ENCODE measurements at places on chromosomes 3 and 15. TPM values are rescaled to one million over a fixed set of nuclear protein-coding genes. Genes with fewer than 3 reads are reported as not detected.

GRCh38 chr15:78564743-78565096, 600 bp upstream of the CHRNA5 start:
- DNase-seq: no peak

ZDHHC19 gene
- total RNA-seq: 4.1 TPM

- DNase-seq: no peak
These were observed 48.3 kb upstream of the TRIM42 start for GRCh38 chr3:140629357-140630137.

- DNase-seq: no peak
These were observed 177.5 kb downstream of the SUCNR1 start for GRCh38 chr3:152050903-152051302.

DNA sequence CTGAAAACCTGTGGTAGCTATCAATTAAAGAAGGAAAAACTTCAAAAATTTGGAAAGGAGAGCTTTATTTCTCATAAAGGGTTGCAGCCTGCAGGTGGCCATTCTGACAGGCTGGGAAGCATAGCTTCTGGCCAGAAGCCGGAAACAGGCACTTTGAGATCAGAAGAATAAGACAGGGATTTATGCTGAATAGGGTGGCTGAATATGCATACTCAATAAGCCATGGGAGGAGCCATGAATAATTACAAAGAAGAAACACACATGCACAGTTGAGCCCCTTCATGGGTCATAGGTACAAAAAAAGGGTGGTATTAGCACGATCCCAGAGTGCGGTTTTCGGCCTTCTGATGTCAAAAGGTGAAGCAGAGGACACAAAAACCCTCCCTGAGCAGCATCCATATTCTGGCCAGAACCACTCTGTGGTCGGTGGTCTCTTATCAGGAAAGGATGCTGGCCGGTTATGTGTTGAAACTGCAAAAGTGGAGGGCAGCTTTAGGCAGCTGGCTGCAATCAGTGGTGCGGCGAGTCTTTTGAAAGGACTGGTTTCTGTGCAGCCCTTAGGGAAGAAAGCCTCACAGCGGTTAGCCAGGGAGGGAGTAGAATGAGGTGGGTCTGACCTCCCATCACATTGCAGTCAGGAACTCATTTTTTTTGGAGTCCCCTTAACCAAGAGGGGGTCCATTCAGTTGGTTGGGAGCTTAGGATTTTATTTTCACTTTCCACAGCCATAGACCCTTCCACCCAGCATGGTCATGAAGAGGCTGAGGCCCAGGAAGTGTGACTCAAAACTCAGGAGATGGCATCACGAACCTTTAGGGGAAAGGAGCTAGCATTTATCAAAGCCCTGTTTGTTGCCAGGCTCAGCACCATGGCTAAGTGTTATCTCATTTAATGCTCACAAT, 34.7 kb upstream of the CCDC174 start:
- DNase-seq: no peak

- DNase-seq: no peak
These were observed 1.2 kb downstream of the ACOX2 start for GRCh38 chr3:58535531-58536500.

DNA sequence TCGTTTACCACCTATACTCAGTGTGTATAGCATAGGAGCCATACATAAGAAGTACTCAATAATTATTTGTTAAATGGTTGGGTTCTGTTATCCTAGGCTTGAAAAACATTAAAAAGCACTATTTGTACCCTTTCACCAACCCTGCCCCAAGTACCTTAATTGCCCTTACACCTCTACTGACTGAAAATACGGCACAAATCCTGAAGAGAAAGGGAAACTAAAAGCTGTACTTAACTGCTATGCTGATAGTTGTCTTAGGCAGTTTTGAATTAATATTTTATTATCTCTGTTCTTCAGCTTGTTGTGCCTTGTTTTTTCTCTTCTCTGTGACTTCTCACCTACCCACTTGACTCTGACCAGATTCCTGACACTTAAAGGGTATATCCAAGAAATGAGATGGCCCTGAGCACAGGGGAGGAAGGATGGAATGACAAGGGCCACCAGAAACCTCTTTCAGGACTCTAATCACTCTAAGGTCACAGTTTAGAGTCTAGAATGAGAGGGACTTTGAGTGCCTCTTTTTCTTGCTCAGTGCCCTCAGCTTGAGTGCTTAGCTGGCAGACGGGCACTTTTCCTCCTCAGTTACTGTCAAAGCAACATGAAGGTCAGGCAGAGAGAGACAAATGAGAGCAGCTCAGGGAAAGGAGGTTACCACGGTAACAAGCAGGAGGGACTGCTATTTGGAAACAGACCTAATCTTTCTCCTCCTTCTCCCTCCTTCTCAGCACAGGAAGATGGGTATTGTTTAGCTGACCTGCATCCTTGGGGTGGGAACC, 136.5 kb downstream of the ZNF609 start:
- no peak for DNase-seq

- DNase-seq: peak; percentile 51
These were observed 66.2 kb downstream of the SAMMSON start for GRCh38 chr3:70065696-70066253.

GABRG3 gene
- total RNA-seq: 0.80 TPM

GRCh38 chr15:90873998-90874605, 5.7 kb downstream of the FURIN start:
- peak; percentile 71 for DNase-seq

DUSP7 gene
- 20.5 TPM for total RNA-seq

DNA sequence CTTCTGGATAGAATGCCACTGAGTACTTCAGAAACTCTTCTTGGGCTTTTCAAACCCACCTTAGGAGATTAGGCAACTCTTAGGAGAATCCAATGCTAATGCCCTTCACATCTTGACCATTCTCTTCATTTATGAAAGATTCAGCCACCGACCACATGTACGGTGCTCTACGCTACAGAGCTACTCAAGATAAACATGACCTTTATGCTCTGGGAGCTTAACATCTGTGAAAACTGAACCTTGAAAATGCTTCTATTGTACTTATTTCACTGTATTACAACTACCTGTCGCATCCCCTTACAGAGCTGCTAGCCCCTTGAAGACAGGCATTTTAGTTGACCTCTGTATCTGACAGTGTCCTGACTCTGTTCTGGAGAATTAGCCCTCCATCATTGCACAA, 19.5 kb upstream of the ARRDC4 start:
- no peak for DNase-seq

SLC2A2 gene
- not detected for total RNA-seq

SLC38A3 gene
- total RNA-seq: 1.2 TPM

GRCh38 chr15:62491642-62492041, 326.6 kb upstream of the C2CD4B start:
- no peak for DNase-seq

- no peak for DNase-seq
These were observed 86.2 kb downstream of the NPAP1 start for GRCh38 chr15:24761704-24762302.

CYP11A1 gene
- 1.9 TPM for total RNA-seq

DNA sequence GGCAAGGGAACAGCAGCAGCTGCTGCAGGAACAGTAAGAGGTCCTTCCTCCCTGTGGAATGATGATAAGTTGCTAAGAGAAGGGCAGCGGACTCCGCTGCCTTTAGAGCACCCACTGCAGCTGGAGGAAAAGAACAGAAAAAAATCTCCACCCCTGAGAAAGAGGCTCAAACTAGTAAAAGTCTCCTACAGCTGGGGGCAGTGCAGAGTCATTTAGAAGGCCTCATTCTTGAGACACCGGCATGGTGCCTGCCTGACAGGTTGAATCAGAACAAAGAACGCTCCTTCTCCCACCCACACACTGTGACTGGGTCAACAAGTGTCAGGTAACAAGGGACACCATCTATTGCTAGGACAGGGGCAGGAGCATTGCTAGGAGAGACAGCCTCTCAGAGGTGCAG, 188.4 kb downstream of the ABHD5 start:
- DNase-seq: peak; percentile 63

CADPS gene
- total RNA-seq: 10.2 TPM

DNA sequence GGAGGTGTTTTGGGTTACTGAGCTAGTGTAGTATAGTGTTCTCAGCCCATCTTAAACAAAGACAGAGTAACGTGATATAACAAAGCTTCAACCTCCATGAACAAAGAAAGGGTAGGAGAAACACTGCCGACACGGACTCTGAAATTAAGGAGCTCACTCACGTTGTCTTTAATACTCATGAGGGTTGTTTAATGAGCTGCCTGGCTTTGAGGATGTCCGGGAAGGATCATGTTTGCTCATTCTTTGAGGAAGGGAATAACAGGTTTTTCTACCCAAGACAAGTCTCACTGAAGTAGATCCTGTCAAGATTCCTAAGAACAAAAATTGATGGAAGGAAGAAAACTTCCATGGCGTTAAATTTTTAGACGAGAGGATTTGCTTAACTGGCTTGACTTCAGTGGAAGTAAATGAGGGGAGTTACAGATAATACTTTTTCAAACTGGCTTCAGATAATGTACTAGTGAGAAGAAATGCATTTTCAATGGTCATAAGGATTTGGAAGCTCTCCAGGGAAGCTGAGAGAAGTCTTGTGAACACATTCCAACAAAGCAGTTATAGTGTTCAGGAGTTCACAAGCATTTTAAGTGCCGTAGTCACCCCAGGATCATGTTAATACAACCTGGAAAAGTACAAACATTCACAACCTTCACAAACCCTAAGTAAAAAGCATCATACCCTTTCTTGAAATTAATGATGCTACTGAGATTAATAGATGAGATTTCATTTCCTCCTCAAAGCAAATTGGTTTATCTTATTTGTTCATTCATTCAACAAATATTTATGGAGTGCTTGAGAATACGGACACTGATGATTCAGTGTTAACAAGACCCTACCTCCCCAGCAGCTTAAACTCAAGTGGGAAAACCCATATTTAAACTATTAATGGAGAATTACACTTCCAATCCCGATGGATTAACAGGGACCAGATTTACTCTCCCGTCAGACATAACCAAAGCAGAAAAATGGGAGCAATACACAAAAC, 101.5 kb downstream of the SHQ1 start:
- no peak for DNase-seq

- DNase-seq: no peak
These were observed 2.6 kb upstream of the IL20RB start for GRCh38 chr3:136954980-136955780.

DNA sequence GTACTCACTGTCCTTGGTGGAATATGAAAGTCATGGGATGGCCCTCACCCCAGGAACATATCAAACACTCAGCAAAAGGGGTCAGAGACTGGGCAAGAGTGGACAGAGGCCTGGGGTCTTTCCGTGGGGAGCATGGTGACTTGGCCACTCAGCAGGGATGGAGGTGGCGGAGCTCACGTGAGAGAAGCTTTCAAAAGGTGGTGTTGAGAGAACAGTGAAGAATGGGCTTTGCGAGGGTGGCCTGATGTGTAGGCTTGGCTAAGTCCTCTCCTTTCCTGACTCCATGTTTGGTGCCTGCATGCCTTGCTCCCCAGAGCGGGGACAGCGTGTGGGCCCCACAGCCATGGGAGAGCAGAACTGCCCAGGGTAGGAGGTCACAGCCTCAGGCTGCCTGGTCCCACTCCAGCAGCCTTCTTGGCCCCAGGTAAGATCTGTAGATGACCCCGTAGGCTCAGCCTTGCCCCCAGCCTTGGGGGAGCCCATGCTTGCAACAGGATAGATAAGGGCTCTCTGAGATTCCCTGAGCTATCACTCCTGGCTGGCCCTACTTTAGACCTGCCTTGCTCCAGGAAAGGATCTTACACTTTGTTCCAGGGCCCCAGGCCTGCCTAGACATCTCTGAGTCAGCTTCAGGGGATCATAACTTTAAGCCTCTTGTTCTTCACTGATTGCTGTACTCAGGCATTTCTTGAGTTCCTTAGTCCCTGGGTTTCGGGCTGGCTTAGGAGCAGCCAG, 17.0 kb downstream of the RPLP1 start:
- no peak for DNase-seq

PRSS50 gene
- total RNA-seq: 0.47 TPM

LPP gene
- 53.3 TPM for total RNA-seq

GRCh38 chr3:59258550-59259260, 208.9 kb upstream of the CFAP20DC start:
- DNase-seq: no peak

- DNase-seq: no peak
These were observed 13.7 kb downstream of the SHF start for GRCh38 chr15:45174069-45174468.

CPB1 gene
- total RNA-seq: not detected

- DNase-seq: no peak
These were observed 33.4 kb upstream of the SRP14 start for GRCh38 chr15:40072216-40072990.

GRCh38 chr3:139287557-139287956, 56.3 kb upstream of the MRPS22 start:
- no peak for DNase-seq

- no peak for DNase-seq
These were observed 76.2 kb downstream of the CCK start for GRCh38 chr3:42189736-42190135.

ALDH1A2 gene
- total RNA-seq: 0.31 TPM

SCAANT1 gene
- total RNA-seq: not detected

- no peak for DNase-seq
These were observed 94.7 kb downstream of the LRRC28 start for GRCh38 chr15:99345832-99346462.

HCLS1 gene
- total RNA-seq: 0.86 TPM

DNA sequence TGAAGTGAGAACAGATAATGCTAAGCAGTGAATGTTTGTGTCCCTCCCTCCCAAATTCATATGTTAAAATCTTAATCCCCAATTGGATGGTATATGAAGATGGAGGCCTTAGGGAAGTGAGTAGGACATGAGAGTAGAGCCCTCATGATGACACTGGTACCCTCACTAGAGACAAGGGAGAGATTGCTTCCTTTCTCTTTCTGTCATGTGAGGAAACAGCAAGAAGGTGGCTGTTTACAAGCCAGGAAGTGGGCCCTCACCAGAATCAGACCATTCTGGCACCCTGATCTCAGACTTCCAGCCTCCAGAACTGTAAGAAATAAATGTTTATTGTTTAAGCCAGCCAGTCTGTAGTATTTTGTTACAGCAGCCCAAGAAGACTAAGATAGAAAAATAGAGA, 209.5 kb downstream of the SATB1 start:
- DNase-seq: no peak

ANXA2 gene
- 214 TPM for total RNA-seq

DNA sequence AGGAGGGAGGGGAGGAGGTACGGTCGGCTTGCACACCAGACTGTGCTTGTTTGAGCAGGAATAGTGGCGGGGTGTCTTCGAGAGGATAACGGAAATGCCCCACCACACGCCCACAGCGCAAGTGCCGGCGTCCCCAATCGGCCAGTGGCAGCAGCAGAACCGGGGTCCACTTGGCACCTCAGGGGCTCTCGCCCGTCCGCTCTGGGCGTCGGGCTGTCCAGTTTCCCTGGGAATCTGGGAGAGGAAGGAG, 53.7 kb downstream of the CCDC54 start:
- DNase-seq: no peak

IFRD2 gene
- total RNA-seq: 88.8 TPM

- peak; percentile 83 for DNase-seq
These were observed at the start of gene CLDN11 for GRCh38 chr3:170418422-170419398. Gene CLDN11 (plus strand): TSS chr3:170418868. CDS start chr3:170419067, 199 bp downstream.

DNA sequence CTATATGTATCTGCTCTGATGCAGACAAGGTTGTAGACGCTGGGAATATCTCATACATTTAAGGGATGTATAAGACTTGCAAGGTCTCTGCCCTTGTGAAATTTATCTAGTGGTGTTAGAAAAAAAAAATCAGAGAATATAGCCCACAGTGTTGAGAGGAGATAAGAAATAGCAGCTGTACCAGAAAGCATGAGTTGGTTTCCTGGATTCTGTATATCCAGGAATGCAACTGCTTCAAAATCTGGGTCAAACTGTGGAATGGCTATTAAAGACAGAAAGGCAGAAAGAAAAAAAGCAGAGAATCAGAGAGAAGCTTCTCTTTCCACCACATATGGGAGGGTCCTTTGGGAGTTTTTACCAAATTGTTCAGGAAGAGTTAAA, 1.5 kb upstream of the TMEM212 start:
- DNase-seq: no peak

RGMA gene
- 39.8 TPM for total RNA-seq

FAM227B gene
- total RNA-seq: 6.5 TPM

- no peak for DNase-seq
These were observed 5.2 kb upstream of the ATP13A3 start for GRCh38 chr3:194492001-194492400.

ANKRD63 gene
- 0.26 TPM for total RNA-seq
